ENCODE measurements at places on chromosomes 11 and 22.
A peak's percentile ranks its signal among the peaks of the same experiment; 100 is the strongest.

- DNase-seq, result peak; percentile 19
Measured at GRCh38 chr11:31499576-31500178, 9.7 kb downstream of the IMMP1L start.

DNA sequence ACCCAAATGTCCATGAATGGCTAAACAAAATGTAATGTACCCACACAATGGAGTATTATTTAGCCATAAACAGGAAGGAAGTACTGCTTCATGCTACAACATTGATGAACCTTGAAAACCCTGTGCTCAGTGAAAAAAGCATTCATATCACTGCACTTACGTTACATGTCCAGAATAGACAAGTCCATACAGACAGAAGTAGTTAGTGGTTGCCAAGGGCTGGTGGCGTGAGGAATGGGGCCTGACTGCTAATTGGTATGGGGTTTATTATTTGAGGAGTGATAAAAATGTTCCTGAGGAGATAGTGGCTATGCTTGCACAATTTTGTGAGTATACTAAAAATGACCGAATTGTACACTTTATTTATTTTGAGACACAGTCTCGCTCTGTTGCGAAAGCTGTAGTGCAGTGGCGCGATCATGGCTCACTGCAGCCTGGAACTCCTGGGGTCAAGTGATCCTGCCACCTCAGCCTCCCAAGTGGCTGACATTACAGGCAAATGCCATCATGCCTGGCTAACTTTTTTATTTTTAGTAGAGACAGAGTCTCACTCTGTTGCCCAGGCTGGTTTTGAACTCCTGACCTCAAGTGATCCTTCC is 7.7 kb upstream of the SYVN1 start:
- DNase-seq, result no peak

DNA sequence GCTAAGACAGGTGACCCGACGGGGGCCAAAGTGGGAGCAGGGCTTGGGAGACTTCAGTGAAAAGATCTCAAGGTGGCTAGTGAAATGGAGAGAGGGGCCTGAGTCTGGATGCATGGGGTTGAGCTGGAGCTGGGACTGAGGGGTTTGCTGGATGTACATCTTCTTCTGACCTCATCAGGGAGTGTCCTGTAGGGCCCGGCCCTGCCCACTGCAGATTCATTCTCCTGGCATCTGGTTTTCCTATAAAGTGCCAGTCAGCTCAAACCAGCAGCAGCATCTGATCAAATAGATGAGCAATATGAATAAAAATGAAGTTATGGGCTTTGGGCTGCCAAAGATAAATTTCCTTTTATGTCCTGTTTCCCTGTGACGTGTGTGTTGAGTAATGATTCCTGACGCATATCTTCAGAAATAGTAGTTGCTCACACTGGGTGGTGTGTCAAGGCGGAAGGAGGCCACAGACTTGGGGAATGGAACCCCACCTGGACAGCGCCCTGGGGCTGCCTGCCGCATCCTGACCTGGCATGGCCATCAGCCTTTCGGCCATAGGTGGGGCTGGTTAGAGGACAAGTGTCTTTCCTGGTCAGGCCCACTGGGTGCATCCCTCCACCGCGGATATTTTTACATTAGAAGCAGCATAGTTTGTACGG is 135.4 kb downstream of the OSBP2 start:
- DNase-seq, result peak; percentile 99

GRCh38 chr11:44766972-44767278 is 40.2 kb downstream of the TSPAN18 start:
- peak; percentile 5 for DNase-seq

DNA sequence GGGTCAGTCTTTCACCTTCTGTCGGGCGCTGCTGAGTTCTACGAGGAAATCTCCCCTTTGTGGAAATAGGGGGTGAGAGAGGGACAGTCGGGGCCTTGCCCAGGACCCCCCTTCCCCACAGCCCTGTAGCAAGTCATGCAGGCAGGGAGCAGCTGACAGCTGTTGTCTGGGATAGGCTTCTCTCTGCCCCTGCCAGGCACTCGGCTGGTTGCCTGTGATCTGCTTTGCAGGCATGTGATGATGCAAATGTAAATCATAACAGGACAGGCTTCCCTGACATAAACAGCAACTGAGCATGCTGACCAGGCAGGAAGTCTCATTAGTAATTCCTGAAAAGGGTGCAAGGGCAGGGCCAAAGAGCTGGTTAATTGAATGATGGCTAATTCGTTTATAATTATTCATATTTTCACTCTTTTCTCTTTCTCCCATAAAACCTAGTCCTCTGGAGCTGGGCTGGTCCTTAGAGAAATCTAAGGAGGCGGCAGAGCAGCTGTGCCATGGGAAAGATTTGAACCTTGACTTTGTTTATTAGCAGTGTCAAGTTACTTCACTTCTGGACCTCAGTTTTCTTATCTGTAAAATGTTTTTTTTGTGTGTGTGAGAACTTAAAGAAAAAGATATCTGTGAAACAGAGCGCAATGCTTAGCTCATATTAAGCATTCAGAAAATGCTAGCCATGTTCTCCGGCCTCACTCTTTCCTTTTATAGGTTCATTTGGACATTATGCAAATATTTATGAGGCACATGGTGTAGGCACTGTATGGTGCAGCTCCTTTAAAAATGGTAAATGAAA is 129.7 kb downstream of the LDLRAD3 start:
- DNase-seq, result peak; percentile 75

DNA sequence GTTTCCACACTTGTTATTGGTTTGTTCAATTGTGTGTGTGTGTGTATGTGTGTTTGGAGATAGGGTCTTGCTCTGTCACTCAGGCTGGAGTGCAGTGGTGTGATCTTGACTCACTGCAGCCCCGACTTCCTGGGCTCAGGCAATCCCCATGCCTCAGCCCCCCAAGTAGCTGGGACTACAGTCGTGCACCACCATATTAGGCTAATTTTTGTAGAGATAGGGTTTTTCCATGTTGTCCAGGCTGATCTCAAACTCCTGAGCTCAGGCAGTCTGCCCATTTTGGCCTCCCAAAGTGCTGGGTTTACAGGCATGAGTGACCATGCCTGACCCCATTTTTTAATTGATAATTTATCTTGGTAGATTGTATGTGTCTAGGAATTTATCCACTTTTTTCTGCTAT is 263.7 kb downstream of the DYNC2H1 start:
- no peak for DNase-seq

- DNase-seq, result peak; percentile 3
Measured at GRCh38 chr11:111870522-111870885, 877 bp downstream of the ALG9 start.

- DNase-seq, result no peak
Measured at GRCh38 chr11:67592880-67593564, 9.4 kb downstream of the GSTP1 start.

GRCh38 chr22:24025475-24025874 is 14.4 kb downstream of the CABIN1 start:
- DNase-seq, result no peak

DNA sequence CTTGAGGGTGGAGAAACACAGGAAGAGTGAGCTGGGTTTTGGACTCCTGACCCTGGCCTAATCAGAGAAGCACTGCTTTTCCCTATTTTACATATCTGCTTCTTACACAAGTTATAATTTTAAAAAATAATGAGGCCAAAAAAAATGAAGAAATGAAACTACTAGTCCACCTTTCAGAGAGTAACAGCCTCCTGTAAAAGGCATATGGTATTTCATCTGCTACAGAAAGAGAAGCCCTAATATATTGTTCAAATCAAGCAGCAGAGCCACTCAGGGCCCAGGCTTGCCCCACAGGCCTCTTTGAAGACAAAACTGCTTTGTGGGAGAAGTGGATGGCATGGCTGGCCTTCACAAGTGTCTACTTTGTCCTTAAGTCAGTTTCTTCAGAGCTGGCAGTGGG is 10.0 kb downstream of the DIXDC1 start:
- DNase-seq, result no peak

DNA sequence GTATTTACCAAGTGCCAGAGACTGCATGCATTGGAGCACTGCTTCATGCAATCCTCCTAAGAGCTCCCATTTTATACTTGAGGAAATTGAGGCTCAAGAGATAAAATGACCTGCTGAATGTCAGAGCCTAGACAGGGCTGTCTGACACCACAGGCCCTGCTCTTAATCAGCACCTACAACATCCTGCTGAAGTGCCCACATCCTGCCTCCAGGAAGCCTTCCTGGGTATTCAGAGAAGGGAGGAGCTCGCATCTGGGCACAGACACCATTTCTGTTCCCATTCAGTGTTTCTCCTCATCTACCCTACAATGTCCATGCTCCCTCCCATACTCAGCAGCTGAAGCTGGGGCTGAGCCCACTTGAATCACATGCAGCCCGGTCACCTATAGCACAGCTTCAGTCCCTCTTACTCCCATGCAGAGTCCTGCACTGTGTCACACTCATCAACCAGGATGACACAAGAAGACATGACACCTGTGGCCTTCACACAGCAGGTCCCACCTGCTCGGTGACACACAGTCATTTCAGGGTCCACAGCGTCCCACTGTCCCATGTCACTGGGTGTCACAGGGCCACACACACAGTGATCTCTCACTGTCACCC is 53.1 kb downstream of the PDE2A start:
- no peak for DNase-seq

GRCh38 chr11:123510579-123510905 is 80.5 kb downstream of the GRAMD1B start:
- DNase-seq, result no peak

- DNase-seq, result peak; percentile 76
Measured at GRCh38 chr11:93740031-93740729, 1.1 kb downstream of the TAF1D start.

DNA sequence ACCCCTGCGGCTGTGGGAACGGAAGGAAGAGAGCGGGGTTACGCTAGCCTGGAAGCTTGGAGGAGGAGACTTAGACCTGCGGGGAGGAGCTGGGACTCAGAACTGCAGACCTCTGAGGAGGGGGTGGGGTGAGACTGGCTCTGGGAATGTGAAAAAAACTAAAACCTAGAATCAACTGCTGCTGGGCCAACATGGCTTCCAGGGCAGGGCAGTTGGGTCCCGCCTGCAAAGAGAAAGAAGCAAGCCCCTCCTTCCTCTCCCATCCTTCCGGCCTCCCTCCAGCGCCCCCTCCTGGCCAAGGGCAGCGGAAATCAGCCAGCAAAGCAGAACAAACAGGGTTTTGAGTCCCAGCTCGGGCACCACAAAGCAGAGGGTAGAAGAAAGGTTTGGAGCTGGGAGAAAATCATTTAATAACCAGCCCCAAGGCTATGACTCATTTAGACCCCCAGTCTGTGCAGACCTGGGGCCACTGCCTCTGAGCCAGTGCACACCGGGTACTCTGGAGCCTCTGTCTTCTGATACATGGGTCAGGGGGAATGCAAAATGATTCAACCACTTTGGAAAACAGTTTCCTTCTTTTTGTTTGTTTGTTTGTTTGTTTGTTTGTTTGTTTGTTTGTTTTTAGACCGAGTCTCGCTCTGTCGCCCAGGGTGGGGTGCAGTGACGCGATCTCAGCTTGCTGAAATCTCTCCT is 7.3 kb upstream of the NCF4 start:
- peak; percentile 60 for DNase-seq

DNA sequence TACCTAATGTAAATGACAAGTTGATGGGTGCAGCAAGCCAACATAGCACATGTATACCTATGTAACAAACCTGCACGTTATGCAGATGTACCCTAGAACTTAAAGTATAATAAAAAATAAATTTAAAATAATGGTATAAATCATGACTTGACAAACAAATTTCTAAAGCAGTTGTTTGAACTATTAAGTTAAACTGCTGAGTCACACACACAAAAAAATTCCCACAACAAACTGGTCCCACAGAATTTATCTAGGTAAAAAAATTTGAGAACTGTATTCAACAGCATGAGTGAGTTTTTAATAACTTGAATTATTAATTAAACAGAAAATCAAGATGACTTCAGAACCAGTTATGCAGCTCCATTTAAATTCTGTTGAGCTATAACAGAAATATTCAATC is 186.0 kb upstream of the SOX6 start:
- no peak for DNase-seq

DNA sequence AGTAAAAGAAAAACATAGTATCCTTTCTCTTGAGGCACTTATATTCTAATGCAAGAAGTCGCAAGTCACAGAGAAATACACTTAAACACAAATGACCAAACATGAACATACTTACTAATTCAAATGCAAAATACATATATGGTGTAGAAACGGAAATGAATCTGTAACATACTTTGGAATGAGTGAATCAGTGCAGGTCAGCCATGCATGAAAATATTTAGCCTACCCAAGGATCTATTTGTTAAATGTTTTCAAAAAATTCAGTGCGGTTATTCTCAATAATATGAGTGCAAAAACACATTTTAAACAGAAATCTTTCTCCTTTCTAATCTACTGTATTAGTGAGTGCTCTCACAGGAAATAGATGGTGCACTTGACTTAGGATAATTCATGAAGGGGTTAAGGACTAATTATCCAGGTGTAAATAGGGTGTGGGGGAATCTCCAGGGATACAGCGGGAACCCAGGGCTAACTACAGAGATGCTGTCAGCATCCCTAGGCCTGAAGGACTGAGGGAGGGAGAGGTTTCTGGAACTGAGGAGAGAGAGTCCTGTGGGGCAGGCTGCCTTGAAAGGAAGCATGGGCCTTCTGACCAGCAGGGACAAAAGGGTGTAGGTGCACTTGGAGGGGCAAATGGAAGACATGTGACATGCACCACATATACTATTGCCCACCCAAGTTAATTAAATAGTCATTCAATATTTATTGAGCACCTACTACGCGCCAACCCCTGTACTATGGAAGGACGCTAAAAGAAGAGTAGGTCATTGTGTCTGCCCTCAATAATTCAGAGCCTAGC is 139.2 kb downstream of the MAML2 start:
- DNase-seq, result no peak

- DNase-seq, result peak; percentile 89
Measured at GRCh38 chr11:69640995-69641581, at the start of gene CCND1. Gene CCND1 (plus strand): TSS chr11:69641156. CDS start chr11:69641314, 158 bp downstream.

- peak; percentile 22 for DNase-seq
Measured at GRCh38 chr11:11464555-11464954, 111.5 kb upstream of the CSNK2A3 start.

DNA sequence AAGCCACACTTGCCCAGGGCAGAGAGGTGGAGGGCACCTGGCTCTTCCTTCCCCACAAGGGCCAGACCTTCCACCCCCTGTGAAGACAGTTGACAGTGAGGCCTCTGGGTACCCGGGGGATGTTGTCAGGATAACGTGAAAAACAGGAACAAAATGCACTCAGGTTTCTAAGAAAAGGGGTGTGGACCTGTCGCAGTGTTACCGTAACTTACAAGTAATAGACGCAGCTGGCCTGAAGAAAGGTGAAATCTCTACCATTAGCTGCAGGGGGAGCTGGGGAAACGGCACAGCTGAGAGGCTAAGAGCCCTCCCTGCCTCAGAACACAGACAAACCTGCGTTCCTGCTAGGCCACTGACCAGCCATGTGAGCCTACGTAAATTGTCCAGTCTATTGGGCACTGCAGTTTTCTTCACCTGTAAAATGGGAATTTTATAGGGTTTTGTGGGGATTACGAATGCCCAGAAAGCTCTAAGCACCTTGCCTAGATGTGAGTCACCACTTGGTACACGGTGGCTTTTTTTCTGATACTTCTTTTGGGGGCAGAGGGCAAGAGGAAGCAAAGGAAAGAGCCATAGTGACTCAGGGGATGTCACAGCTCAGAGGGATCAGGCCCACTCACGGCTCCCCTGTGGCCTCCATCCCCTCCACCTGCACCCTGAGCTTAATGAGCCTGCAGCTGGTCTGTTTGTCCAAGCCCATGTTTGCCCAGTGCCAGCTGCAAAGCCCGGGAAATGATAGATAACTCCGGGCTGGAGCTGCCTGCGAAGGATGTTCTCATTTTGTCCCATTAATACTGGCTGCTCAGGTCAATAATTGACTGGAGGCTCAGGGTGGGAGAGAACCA is 18.4 kb upstream of the CABP7 start:
- peak; percentile 55 for DNase-seq

Data from EL (cell line).